Gastroesophageal sphincter (tissue), 4 donors: ENCODE measurements at places on chromosomes 13 and 19. TPM values are rescaled to one million over a fixed set of nuclear protein-coding genes. Genes with fewer than 3 reads are reported as not detected.

Gene ATP4B
- not detected for total RNA-seq

Gene TNFSF9
- not detected for total RNA-seq

DNA sequence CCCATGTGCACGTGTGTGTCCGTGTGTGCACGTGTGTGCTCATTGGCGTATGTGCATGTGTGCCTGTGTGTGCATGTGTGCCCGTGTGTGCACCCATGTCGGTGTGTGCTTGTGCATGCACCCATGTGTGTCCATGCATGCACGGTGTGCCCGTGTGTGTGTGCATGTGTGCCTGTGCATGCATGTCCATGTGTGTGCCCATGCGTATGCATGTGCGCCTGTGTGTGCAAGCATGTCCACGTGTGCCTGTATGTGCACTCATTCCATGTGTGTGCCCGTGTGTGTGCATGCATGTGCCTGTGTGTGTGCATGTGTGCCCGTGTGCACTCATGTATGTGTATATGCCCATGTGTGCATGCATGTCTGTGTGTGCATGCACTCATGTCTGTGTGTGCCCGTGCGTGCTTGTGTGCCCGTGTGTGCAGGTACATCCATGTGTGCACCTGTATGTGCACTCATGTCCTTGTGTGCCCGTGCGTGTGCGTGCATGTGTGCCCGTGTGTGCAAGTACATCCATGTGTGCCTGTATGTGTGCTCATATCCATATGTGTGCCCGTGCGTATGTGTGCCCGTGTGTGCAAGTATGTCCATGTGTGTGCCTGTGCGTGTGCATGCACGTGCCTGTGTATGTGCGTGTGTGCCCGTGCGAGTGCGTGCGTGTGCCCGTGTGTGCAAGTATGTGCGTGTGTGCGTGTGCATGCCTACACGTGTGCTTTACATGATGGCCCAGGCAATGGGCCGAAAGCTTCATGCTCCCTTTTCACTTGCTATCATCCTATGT lies 21.6 kb upstream of the MATK start:
- H3K4me1 ChIP-seq, result no peaks in the 10 kb centered on the region
- H3K4me3 ChIP-seq, result no peak overlapping the region
- H3K36me3 ChIP-seq, result no peaks in the 10 kb centered on the region
- no peak overlapping the region for H3K27ac ChIP-seq
- peaks cover 46% of the 10 kb centered on the region for H3K27me3 ChIP-seq

DNA sequence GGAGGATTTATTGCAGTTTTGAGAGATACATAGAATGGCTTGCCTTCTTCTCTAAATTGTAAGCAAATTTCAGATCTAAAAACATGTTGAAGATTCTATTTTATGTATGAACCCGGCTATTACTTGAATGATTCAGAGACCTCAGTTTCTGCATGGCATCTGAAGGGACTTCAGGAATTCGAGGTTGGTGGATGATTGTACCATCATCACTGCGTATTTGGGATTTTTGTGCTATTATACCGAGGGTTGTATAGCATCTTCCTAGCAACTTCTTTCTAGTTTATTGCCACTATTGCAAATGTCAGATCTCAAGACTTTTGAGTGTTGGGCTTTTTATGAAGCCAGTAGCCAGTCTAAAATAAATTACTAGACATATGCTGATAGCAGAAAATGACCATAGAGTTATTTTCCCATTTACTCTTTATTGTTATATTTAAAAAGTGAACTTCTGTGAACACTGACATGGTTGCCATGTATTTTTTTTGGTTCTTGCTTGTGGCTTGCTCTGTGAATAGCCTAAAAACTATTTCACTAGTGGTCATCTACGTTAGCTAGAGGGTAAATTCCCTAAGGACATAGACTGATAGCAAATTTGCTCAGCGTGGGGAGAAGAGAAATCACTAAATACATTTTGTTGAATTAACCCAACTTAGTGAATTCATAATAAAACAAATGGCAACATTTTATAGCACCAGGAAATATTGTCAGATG lies 70.6 kb upstream of the KLF12 start:
- no peaks in the 10 kb centered on the region for H3K27me3 ChIP-seq
- ATAC-seq, result no peak

GRCh38 chr19:33365691-33366090 lies 7.8 kb upstream of the CEBPG start:
- no peaks in the 10 kb centered on the region for H3K36me3 ChIP-seq
- no peaks in the 10 kb centered on the region for H3K4me1 ChIP-seq

DNA sequence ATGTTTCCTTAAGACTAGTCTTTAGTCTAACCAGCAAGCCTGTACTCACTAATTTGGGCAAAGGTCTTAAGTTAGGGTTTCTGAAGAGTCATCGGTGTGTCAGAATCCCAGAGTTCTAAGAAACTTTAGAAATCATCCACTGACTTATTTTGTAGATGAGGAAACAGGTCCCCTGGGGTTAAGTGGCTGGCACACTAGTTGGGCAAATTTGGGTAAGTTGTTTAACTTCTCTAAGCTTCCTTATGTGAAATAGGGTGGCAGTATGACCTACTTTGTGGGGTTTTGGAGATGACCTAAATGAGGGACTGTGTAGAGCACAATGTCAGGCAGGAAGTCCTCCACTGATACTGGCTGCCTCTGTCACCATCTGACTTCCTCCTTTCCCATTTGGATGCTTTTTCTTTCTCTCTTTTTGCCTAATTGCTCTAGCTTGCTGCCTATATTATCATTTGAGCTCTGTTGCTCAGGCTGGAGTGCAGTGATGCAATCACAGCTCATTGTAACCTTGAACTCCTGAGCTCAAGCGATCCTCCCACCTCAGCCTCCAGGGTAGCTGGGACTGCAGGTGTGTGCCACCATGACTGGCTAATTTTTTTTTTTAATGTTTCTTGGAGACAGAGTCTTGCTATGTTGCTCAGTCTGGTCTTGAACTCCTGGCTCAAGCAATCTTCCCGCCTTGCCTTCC lies 2.3 kb downstream of the ADGRE3 start:
- no peaks in the 10 kb centered on the region for H3K4me1 ChIP-seq
- H3K27ac ChIP-seq, result no peak overlapping the region
- no peaks in the 10 kb centered on the region for H3K36me3 ChIP-seq
- H3K4me3 ChIP-seq, result no peak overlapping the region

GRCh38 chr13:33345842-33346241 lies 60.3 kb upstream of the STARD13 start:
- no peak for ATAC-seq
- no peaks in the 10 kb centered on the region for H3K36me3 ChIP-seq
- no peak overlapping the region for H3K4me3 ChIP-seq
- no peak overlapping the region for H3K27ac ChIP-seq
- no peaks in the 10 kb centered on the region for H3K27me3 ChIP-seq

- H3K27me3 ChIP-seq, result no peaks in the 10 kb centered on the region
- no peak overlapping the region for H3K27ac ChIP-seq
- H3K4me3 ChIP-seq, result no peak overlapping the region
- no peaks in the 10 kb centered on the region for H3K4me1 ChIP-seq
- no peaks in the 10 kb centered on the region for H3K36me3 ChIP-seq
- no peak for ATAC-seq
Observed at GRCh38 chr13:42544246-42544926, 29.6 kb upstream of the TNFSF11 start.

DNA sequence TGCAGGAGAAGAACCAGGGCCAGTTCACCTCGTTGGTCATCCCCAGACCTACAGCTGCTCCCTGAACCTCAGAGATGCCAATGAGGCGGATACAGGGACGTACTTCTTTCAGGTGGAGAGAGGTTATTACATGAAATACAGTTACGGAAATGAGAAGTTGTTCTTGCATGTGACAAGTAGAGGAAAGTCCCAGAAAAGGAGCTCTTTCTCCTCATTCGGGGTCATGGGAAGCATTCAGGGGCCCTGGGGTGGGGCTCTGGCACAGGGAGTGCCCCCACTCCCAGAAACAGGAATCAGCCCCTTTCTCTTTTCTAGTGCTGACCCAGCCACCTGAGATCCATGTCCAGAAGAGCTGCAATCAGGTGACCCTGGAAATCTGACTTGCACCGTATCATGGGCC lies 4.5 kb upstream of the SIGLEC9 start:
- no peak overlapping the region for H3K4me3 ChIP-seq
- no peaks in the 10 kb centered on the region for H3K4me1 ChIP-seq
- H3K36me3 ChIP-seq, result no peaks in the 10 kb centered on the region
- peaks cover 58% of the 10 kb centered on the region for H3K27me3 ChIP-seq

- H3K36me3 ChIP-seq, result peaks cover 45% of the 10 kb centered on the region
- peaks cover 26% of the 10 kb centered on the region for H3K4me1 ChIP-seq
- peak overlapping the region; percentile 77 for H3K27ac ChIP-seq
- no peak for ATAC-seq
- H3K4me3 ChIP-seq, result peak overlapping the region; percentile 65
Observed at GRCh38 chr19:39479916-39480315, 722 bp upstream of the TIMM50 start.

GRCh38 chr19:41753159-41753558 lies 2.2 kb upstream of the CEACAM6 start:
- no peak for ATAC-seq
- peaks cover 44% of the 10 kb centered on the region for H3K27me3 ChIP-seq
- H3K27ac ChIP-seq, result no peak overlapping the region
- H3K4me3 ChIP-seq, result no peak overlapping the region

GRCh38 chr19:39060171-39060570 lies 24.0 kb upstream of the ACP7 start:
- ATAC-seq, result no peak
- no peak overlapping the region for H3K27ac ChIP-seq
- no peak overlapping the region for H3K4me3 ChIP-seq
- H3K4me1 ChIP-seq, result no peaks in the 10 kb centered on the region
- no peaks in the 10 kb centered on the region for H3K36me3 ChIP-seq
- H3K27me3 ChIP-seq, result peaks cover 37% of the 10 kb centered on the region

DNA sequence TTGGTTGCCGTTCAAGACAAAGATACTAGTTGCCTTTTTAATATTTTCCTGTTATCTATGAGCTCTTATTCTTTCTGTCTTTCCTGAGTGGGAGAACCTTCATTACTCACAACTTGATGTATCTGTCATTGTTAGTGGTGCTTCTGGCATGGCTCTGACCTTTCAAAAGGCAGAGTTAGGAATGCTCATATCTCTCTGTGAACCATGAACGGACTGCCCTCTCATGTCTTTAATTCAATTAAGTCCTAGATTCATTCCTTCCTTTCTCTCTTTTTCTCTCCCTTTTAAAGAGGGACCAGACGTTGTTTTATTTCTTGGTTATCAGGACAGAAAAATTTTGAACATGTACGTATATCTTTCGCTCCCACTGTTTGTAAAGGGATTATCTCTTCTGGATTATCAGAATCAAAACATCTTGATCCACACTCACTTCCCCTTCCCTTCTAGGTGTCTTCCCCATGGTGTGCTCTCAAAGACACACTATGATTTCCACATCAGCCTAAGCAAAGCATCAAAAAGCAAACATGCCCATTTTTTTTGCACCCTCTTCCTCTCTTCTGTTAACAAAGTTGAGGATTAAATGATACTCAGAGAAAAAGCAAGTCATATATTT lies 90.3 kb downstream of the LRCH1 start:
- no peaks in the 10 kb centered on the region for H3K36me3 ChIP-seq
- no peak overlapping the region for H3K4me3 ChIP-seq
- H3K27me3 ChIP-seq, result no peaks in the 10 kb centered on the region
- peaks cover 41% of the 10 kb centered on the region for H3K4me1 ChIP-seq

DNA sequence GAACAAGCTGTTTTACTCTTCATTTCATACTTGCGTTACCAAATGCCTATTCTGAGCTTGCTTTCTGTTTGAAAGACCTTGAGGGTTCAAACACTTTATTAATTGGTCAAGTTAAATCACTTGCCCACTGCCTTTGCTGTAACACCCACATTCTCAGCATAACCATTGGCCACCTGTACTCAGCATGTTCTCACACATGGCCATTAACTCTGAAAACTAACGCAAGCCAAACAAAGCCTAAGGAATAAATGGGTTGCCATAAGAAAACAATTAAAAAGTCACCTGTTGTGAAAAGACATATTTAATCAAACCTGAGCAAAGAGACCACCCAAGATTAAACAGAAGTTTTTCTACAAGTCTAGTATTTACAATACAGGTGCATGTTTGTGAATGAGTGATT lies 517.2 kb upstream of the SPRY2 start:
- no peaks in the 10 kb centered on the region for H3K4me1 ChIP-seq
- no peaks in the 10 kb centered on the region for H3K36me3 ChIP-seq
- H3K4me3 ChIP-seq, result no peak overlapping the region
- H3K27me3 ChIP-seq, result no peaks in the 10 kb centered on the region
- no peak for ATAC-seq
